ENCODE measurements at places on chromosomes 12 and 14. TPM values are rescaled to one million over a fixed set of nuclear protein-coding genes. Genes with fewer than 3 reads are reported as not detected.

The KRT6B gene
- not detected for total RNA-seq

The POTEG gene
- not detected for total RNA-seq

The ALDH2 gene
- total RNA-seq = 9.0 TPM

The EPYC gene
- not detected for total RNA-seq

The SERPINA9 gene
- total RNA-seq = not detected

The DEPDC4 gene
- total RNA-seq = 2.6 TPM

DNA sequence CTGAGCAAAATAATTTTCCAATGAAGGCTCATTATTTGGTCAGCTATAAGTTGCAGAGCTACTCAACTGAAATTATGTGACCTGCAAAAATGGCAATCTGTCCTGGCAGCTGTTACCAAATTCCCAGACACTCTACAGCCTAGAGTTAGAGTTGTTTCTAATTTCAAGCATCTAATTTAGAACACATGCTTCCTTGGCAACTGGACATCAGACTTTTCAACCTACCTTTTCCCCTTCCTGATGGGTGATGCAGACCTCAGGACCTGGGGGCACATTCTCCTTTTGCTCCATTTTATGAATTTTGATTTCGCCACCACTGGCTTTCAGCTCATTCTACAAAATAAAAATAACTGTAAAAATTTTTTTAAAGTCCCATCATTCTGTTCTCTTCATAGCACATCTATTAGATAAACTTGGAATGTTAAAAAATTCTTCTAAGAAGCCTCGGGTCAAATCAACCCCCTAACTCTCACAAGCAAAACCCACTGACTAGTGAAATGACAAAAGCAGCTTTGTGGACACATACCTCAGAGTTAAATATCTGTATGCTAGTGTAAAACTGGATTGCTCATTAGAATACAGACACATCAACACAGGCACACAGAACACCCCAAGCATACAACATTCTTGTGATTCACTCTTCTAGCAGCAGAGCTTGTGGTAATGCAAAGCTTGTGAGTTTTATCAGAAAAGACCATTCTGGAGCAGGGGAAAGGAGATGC lies 33.5 kb upstream of the CERS5 start:
- DNase-seq = no peak

- no peak for DNase-seq
These were observed 56.5 kb upstream of the CCND2 start for GRCh38 chr12:4217091-4217490.

DNA sequence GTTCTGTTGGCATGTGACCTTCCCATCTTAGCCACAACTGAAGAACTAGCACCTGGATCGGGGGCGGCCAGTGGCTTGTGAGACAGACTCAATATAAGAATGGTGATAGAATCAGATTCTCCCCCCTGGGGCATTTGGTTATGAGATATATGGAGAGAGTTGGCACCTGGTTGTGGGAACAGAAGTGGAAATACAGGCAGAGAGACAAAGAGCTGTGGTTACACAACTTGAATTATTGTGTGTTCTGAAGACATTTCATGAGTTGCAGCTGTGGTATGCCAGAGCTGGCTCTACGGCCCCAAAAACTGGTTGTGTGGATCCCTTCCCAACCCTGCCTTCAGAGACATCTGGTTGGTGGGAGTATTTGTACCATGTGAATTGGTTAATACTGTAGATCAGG lies 2.9 kb upstream of the MSRB3 start:
- no peak for DNase-seq

GRCh38 chr12:113800201-113800600 lies 165.9 kb downstream of the RBM19 start:
- no peak for DNase-seq

- no peak for DNase-seq
These were observed 324.2 kb downstream of the ALG10 start for GRCh38 chr12:34346372-34347034.

- DNase-seq = no peak
These were observed 51.8 kb upstream of the PRICKLE1 start for GRCh38 chr12:42641221-42641885.

GRCh38 chr12:52089491-52089890 lies 10.0 kb downstream of the SMIM41 start:
- no peak for DNase-seq

GRCh38 chr14:85060121-85060520 lies 469.8 kb upstream of the FLRT2 start:
- no peak for DNase-seq

GRCh38 chr14:91968280-91968679 lies 20.8 kb upstream of the FBLN5 start:
- DNase-seq = no peak

DNA sequence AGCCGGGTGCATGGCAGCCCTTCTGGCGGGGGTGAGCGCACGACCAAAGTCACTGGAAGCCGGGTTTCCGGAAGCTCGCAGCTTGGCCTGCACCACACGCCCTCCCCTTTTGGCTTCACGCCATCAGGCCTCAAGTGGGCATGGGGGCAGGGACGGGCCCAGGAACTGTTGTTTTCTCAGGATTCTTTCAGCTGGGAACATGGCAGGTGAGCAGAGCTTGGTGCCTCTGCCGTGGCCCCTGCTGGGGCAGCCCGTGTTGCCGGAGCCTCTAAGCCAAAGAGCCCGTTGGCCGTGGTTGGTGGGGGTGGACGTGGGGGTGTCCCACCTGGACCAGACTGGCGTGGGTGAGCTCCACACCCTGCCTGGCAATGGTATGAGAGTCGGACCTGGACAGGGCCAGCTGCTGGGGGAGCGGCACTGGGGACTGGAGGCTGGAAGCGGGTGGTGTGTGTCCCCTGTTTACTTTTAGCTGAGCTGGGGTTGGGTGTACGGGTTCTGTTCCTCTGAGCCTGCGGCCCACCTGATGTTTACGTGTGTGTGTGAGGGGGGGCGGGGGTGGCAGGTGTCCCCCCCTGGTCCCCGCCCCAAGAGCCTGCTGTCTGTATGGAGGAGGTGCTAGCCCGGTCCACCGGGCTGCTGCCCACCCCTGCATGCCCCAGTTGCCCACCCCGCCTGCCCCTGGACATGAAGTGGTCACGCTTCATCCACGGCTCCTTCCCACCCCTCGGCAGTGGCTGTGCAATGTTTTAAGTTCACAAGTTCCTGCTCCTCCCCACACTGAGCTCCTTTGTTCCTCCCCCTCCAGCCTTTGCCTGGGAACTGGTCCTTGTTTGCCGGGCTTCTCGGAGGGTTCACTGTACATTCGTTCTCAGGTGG lies 28.7 kb upstream of the PLD4 start:
- no peak for DNase-seq

- no peak for DNase-seq
These were observed 165.1 kb upstream of the ATP2B1 start for GRCh38 chr12:89873745-89874144.

DNA sequence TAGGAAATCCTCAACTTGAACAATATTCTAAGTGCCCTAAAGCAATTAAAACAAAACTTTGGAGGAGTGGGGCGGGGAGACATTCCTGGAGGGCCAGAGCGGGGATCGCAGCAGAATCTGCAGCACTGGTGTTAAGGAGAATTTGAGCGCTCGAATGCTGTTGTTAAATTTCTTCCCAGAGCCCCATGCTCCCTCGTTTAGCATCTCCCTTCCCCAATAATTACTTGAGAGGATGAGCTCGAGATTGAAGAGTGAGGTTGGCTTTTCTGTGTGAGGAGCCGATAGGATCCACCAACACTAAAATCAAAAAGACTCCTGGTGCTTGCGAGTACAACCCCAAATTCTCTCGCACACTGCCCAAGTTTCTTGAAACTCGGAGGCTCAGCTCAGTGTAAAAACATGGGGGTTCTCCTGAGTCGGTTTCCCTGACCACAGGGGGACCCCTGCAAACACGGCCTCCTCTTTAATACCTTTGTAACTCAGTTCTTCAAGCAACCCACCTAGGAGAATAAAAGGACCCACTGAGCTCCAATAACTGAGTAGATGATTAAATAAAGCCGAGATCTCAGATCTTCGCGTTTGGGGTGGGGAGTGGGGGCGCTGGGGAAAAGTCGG lies 10.2 kb upstream of the FOXG1 start:
- no peak for DNase-seq

DNA sequence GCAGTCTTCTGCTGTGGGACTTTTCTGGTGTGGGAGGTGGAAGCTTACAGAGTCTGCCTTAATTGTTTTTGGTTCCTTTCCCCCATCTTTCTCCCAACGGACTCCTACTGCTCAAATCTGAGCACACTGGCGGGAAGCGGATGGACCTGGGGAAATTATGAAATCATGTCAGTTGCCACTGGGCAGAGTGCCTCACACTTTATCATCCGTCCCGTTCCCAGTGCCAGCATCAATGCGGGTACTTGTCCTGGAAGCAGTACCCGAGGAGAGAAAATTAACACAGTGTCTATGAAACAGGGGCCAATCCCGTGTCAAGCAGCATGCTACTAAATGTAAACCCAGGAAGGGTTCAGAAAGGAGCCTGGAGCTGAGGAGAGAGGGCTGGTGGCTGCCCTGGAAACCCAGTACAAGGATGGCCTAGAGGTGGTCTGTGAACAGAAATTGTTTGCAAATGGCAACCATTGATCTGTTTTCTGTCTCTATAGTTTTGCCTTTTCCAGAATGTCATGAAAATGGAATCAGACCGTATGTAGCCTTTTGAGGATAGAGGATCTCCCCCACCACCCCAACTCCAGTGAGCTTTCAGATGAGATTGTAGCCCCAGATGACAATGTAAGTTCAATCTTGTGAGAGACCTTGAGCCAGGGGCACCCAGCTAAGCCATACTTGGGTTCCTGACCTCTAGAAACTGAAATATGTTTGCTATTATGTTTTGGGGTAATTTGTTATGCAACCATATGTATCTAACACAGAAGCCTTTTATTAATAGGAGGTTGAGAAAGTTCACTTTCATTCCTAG lies 908 bp upstream of the CDKL1 start:
- DNase-seq = no peak

DNA sequence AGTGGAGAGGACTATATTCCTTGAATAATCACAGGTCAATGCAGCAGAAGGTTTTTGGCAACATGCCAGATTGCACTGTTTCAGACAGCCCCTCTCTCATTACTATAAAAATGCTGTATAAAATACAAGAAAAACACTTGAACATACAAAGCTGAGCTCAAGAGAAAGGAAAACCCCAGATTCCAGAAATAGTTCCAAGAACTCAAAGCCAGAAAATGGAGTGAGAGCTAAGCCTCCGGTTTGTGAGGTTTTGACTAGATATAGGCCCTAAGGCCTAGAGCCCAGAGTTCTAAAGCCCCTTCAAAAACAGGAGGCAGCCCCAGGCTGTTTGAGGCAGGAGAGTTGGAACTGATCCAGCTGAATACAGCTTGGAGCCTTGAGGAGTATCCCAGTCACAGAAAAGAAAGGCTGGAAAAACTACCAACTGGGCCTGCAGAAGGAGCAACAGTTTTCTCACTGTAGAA lies 29.4 kb upstream of the ACTN1 start:
- DNase-seq = no peak

GRCh38 chr14:55285048-55285652 lies 13.9 kb downstream of the FBXO34 start:
- no peak for DNase-seq

DNA sequence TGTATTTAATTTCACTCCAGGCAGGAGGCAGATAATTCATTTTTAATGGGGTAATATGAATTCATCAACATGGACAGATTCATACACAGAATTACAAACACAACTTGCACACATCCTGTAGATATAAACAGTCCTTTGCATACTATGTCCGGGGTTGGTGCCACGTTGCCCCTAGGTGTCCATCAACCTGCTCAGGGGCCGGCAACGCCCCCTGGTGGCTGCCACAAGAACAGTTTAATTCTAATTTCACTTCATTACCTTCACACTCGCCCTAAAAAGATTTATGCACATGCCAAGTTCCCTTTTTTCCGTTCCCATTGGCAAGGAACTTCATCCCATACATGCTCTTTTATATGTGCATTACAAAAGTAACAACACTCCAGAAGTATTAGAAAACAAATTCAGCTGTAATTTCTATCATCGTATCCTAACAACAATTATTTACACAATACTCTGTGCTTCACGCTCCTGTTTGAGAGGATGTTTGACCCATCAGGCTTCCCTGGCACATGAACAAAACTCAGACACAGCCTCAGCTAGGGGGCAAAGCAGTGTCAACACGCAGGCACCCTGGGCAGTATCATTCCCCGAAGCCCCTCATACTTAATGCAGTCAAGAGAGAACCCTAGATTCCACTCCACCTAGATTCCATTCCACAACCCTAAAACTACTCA lies 15.5 kb downstream of the MANSC1 start:
- DNase-seq = no peak

DNA sequence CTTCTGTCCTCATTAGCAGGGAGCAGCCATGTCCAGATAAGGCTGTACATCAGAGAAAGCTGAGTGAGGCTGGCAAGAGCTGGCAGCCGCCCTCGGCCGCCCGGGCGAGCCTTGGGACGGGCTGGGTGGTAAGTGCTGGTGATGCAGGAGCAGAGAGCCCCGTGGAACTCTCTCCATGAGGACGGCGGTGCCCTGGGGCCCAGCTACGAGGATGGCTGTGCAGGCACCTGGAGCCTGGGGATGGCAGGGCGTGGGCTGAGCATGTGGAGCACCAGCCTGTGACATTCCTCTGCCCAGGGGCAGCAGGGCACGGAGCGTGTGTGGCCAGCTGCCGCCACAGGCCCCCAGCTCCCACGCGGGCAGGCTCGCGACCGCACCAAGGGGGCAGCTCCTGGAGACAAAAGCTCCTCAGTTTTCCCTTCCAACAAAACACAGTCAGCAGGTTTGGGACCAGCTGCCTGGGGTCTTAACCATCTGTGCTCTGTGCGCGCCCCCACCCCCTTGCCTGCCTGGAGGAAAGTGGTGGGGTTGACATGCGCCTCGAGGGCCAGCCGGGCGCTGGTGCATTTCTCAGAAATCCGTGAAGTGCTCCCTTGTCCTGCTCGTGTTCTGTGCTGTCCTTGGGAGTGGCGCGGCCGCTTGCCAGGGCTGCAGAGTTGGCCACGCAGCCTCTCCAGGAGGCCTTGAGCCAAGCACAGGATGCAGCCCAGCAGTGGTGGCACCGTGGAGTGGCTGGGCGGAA lies 21.4 kb downstream of the PACS2 start:
- no peak for DNase-seq

GRCh38 chr14:78561074-78561473 lies 390.9 kb downstream of the NRXN3 start:
- no peak for DNase-seq

GRCh38 chr12:111405859-111406473 lies at the start of gene SH2B3:
Gene SH2B3, plus strand, starts transcription at chr12:111405923. Its CDS starts 12,223 bp downstream, at chr12:111418146.
- no peak for DNase-seq

DNA sequence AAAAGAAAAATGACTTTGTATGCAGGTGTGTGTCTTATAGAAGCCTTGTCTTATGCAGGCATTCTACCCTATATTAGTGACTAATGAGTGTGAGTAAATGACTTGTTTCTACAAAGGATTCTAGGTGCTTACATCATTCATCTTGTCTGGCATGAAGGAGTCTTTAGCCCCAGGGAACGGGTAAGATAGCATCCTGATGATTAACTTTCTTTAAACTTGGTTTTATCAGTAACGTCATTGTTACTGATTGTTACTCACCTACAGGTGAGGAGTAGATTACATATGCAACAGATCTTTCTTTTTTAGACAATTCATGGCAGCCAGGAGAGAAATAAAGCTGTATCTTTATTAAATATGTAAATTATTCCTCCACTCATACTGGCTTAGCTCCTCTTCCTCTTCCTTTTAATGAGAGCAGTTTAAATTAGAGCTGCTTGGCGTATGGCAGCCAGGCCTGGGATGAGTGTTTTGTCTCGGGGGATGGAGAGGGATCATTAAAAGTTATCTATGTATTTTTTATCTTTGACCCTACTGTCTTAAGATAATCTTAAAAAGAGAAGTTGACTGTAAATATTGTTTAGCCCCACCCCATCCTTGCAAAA lies 57.2 kb upstream of the ATP2A2 start:
- no peak for DNase-seq

- no peak for DNase-seq
These were observed 48.2 kb upstream of the TMCC3 start for GRCh38 chr12:94698578-94698977.

Data from Panc1 (cell line).